IMR-90 (cell line): ENCODE measurements at places on chromosomes 13 and 19.

DNA sequence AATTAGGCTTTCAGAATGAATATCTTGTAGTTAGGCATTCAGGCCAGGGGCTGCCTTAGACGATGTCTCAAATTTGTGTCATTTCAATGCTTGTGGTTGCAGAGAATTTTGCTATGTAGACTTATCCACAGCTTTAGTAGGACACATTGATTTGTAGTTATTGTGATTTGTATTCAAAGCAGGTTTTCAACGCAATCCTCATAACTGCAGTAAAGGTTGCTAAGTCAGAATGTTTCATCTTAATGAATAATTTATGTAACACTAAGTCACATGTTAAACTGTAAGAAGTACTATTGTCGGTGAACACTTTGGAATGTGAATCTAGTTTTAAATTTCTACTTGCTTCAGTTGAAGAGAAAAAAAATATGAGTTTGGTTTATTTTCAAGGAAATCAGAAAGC lies 1117.2 kb upstream of the SPRY2 start:
- DNase-seq, result no peak

DNA sequence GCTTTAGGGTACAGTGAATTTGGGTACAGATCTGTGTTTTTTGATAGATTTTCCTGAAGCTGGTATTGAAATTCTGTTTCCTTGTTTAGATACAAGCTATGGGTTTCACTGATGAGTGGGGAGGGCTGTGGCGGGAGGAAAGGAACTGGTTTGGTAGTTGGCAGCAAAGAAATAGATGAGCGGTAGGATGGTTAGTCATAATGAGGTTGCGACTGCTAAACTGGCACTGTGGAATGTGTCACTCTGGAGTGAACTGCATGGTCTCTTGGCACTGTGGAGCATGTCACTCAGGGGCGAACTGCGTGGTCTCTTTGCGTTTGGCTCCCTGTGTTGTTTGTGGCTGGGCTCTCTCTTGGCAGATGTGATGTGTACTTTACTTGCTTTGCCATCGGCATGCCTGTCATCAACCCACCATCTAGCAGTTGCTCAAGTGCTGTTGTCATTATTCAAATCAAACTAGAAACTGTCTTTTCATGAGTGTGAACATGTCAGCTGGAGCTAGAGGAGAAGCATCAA lies 82.1 kb downstream of the ATP8A2 start:
- no peak for DNase-seq

DNA sequence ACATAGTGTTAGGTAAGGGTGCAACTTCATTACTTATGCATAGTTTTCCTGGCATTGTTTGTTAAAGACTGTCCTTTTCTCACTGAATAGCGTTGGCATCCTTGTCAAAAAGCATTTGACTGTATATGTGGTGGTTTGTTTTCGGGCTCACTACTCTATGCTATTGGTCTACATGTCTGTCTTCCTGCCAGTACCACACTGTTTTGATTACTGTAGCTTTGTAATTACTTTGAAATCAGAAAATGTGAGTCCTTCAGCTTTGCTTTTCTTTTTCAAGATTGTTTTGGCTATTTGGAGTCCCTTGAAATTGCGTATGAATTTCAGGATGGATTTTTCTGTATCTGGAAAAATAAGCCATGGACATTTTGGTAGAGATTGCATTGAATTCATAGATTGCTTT lies 56.0 kb downstream of the IFT88 start:
- DNase-seq, result no peak

DNA sequence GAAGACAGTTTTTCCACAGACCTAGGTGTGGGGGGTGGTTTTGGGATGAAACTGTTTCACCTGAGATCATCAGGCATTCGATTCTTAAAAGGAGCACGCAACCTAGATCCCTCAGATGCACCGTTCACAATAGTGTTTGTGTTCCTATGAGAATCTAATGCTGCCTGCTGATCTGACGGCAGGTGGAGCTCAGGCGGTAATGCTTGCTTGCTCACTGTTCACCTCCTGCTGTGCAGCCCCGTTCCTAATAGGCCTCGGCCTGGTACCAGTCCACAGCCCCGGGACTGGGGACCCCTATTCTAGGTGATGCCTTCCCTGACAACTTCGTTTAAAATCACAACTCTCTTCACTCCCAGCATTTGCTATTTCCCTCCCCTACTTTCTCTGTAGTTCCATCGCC lies 149.6 kb downstream of the IER2 start:
- DNase-seq, result no peak

DNA sequence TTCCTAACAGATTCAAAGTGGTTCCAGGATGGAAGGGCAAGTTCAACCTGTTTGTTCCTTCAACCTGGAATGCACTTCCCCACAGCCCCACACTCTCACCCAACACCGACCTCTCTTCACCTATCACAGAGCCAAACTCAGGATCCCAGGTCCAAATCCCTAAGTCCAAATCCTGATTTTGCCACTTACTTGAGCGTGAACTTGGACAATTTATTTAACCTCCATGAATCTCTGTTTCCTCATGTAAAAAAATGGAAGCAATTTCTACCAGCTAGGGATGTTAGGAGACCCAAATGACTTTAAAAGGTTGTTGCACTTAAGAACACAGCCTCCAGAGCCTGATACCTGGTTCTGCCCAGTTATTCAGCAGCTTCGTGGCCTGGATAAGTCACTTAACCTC lies 5.4 kb upstream of the IGSF23 start:
- no peak for DNase-seq

DNA sequence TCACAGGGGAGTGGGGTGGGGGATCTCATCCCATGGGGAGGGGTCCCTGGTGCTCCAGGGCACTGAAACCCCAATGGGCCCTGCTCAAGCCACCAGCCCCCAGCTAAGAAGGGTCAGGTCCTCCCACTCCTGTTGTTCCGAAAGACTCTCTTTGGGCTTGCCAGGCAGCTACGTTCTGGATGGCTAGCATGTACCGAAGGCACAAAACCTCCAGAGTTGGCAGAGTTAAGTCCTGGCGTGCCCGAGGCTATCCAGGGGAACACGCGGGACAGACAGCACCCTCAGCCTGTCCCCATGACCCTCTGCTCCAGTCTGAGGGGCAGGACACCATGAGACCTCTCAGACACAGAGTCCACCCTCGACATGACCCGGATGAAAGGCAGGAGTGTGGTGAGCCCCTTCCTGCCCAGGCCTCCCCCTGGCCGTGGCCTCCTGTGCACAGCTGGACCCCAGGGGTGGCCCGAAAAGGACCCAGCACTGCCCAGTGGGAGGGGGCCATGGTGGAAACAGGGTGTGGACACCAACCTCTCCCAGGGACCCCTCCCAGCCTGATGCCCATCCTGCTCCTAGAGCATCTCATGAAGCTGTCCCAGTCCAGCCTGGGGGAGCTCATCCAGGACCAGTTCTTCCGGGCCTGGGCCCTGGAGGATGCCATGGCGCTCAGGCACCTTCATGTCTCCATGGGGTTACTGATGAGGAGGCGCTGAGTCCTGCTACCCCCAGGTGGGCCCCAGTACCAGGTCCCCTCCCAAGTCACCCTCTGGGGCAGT lies 53.0 kb upstream of the TPM4 start:
- no peak for DNase-seq

- no peak for DNase-seq
Observed at GRCh38 chr13:113980489-113981064, 6.7 kb upstream of the C13orf46 start.

DNA sequence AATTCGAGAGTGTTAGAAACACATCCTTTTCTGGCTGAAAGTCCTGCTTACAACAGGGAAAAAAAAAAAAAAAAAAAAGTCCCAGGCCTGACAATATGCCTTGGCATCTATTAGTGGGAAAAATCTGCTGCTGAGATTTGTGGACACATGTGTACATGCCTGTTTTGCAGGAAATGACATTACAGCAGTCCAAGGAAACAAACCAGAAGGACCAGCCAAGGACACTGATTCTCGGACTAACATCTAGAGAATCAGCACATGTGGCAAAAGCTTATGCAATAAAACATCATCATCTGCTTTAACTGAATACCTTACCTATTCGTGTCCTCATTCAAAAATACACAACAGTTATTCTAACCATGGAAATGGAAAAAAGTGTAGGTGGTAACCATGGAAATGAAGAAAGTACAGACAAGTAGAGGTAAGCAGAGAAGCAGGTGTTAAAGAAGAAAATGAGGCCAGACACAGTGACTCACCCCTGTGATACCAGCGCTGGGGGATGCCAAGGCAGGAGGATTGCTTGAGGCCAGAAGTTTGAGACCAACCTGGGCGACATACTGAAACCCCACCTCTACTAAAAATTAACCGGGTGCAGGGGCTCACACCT lies 9.4 kb upstream of the DPY19L3 start:
- DNase-seq, result no peak

- DNase-seq, result no peak
Observed at GRCh38 chr13:69458013-69458412, 649.6 kb upstream of the ATXN8OS start.

DNA sequence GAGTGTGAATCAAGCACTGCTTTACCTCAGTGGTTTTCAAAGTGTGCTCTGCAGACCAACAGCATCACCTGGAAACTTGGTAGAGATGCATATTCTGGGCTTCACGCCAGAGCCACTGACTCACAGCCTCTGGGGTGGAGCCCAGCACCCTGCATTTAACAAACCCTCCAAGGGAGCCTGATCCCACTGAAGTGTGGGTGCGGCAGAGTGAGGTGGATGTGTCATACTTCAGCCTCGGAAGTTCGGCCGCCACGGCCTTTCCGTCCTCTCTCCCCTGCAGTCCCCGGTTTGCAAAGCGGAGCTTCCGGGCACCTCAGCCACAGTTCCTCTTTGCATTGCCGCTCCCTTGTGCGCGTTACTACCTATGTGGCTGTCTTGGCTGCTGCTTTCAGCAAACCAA lies 33.3 kb upstream of the MICU2 start:
- peak; percentile 43 for DNase-seq

DNA sequence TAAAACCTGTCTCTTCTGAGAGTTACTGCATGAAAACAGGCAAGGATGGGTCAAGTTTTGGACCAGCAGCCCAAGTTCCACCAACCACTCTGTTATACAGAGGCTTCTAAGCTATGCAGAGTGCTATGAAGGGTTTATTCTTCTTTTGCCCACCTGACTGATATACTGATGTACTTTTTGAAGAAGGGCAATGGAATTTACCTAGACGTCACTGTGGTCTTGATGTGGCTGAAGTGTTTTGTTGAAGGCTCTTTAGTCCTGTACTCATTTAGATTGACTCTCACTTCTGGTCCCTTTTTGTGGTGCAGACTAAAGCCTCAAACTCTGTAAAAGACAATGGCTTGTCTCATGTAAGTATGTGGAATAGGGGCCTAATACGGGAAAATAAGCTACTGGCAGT lies 92.0 kb downstream of the DGKH start:
- no peak for DNase-seq

- no peak for DNase-seq
Observed at GRCh38 chr13:44426461-44426860, 52.8 kb downstream of the SERP2 start.

GRCh38 chr19:10899151-10899653 lies 27.8 kb downstream of the CARM1 start:
- DNase-seq, result no peak

GRCh38 chr13:96898212-96898611 lies 96.1 kb downstream of the OXGR1 start:
- no peak for DNase-seq

GRCh38 chr13:112447306-112447705 lies 71.2 kb downstream of the SPACA7 start:
- no peak for DNase-seq

GRCh38 chr13:111034811-111035210 lies 80.3 kb upstream of the ARHGEF7 start:
- DNase-seq, result peak; percentile 63

DNA sequence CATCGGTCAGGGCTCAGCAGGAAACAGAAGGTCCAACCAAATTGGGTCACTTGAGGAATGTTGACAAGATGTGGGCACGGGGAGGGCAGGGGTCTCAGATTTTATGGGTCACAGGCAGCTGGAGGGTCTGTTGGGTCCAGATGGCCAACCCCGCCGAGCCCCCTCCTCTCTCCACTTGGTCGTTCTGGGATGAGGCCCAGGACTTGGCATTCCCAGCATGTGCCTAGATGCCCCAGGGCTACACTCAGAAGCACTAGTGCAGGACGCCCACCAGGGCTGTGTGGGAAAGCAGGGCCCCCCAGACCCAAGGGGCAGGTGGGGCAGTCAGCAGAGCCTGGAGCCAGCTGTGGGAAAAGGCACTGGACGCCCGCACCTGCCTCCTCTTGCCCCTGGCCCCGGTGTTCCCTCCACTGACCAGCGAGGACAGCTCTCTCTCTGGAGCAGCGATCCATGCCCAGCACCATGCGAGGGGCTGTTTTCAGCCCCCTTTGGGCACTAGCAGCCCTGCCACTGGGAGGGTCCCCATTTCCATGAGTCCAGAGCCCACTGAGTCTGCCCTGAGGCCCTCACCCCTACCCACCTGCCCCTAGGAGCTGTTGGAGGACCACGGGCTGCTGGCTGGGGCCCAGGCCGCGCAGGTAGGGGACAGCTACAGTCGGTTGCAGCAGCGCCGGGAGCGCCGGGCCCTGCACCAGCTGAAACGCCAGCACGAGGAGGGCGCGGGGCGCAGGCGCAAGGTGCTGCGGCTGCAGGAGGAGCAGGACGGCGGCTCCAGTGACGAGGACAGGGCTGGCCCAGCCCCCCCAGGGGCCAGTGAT lies 26.0 kb downstream of the DHX34 start:
- DNase-seq, result no peak

- no peak for DNase-seq
Observed at GRCh38 chr19:23378948-23379347, 16.3 kb downstream of the ZNF91 start.

GRCh38 chr13:50842251-50842989 lies 1.1 kb downstream of the DLEU7 start:
- DNase-seq, result no peak

DNA sequence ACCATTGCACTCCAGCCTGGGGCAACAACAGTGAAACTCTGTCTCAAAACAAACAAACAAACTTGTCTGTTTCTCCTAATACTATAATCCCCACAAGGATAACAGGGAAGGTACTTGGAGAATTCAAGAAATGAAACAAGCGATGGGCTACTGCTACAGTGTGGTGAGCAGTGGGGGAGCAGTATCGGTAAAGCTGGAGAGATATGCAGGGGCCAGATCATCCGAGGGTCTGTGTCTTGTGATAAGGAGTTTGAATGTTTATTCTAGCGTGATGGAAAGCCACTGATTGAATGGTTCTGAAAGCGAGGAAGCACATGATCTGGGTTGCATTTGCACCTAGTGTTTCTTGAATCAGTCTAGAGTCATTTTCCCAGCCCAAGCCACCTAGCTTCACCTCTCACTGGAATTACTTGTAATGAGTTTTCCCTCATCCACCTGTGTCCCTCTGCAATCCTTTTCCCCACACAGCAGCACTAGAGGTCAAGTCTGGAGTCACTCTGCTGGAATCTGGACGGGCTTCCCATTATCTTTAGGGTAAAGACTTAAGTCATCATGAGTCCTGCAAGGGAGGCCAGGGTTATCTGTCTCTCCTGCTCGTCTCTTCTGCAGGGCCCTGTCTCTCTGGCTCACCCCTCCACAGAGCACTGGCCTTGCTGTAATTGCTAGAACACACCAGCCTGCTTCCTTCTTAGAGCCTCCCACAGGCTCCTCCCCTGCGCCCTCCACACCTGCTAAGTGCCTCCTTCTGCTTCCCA lies 162.3 kb downstream of the KLF5 start:
- DNase-seq, result peak; percentile 41

- DNase-seq, result no peak
Observed at GRCh38 chr13:42880056-42880605, 98.7 kb downstream of the FAM216B start.
